ENCODE measurements at places on chromosomes 1 and 21. TPM values are rescaled to one million over a fixed set of nuclear protein-coding genes. Genes with fewer than 3 reads are reported as not detected.

GRCh38 chr21:16330082-16330907 is 600.5 kb downstream of the USP25 start:
- H3K27ac ChIP-seq, result no peak overlapping the region
- no peaks in the 10 kb centered on the region for H3K36me3 ChIP-seq

FCRL5 gene
- total RNA-seq, result not detected

DNA sequence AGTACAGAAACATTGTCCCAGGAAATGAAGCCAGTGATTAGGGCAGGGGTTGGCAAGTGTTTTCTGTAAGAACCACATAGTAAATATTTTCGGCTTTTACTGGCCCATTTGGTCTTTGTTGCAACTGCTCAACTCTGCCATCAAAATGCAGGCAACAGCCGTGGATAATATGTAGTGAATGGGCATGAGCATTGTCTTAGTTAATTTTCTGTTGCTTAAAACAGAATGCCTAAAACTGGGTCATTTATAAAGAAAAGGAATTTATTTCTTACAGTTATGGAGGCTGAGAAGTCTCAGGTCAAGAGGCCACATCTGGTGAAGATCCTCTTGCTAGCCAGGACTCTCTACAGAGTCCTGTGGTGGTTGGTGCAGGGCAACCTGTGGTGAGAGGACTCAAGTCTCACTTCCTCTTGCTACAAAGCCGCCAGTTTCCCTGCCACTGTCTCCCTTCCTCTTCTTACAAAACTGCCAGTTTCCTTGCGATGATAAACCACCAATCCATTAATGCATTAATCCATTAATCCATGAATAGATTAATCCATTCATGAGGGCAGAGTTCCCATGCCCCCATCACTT is 166.4 kb downstream of the PSMG1 start:
- H3K27me3 ChIP-seq, result peaks cover 3% of the 10 kb centered on the region
- no peak overlapping the region for H3K4me3 ChIP-seq
- no peak for DNase-seq
- H3K27ac ChIP-seq, result no peak overlapping the region
- H3K36me3 ChIP-seq, result no peaks in the 10 kb centered on the region

DNA sequence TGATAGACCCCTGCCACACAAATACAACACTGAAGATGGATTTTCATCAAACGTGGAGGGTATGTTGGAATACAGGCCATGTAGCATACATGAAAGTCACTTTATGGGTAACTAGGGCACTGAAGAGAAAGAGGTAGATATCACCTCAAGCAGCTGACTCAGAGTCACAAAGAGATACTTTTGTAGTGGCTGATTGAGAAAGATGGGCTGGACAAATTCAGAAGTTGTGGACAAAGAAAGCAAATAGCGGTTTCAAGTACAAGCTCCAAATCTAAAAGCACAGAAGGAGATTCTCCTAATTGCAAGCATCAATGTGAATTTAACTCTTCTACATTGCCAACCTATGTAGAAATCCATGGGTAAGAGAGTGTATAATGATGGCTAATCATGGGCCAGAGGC is 35.0 kb upstream of the RGS18 start:
- H3K27ac ChIP-seq, result no peak overlapping the region
- H3K27me3 ChIP-seq, result no peaks in the 10 kb centered on the region

- peaks cover 16% of the 10 kb centered on the region for H3K36me3 ChIP-seq
- DNase-seq, result no peak
- peak overlapping the region; percentile 43 for H3K27ac ChIP-seq
- H3K4me3 ChIP-seq, result no peak overlapping the region
Observed at GRCh38 chr1:151455231-151455630, 4.1 kb downstream of the POGZ start.

RGS8 gene
- total RNA-seq, result not detected

- H3K27ac ChIP-seq, result no peak overlapping the region
- H3K27me3 ChIP-seq, result no peaks in the 10 kb centered on the region
- H3K4me3 ChIP-seq, result no peak overlapping the region
Observed at GRCh38 chr21:28614791-28615190, 377.9 kb downstream of the LTN1 start.

- no peak for DNase-seq
- H3K36me3 ChIP-seq, result no peaks in the 10 kb centered on the region
- no peaks in the 10 kb centered on the region for H3K4me1 ChIP-seq
- no peak overlapping the region for H3K27ac ChIP-seq
Observed at GRCh38 chr1:208929575-208929974, 653.9 kb upstream of the CAMK1G start.

- H3K4me1 ChIP-seq, result peaks cover 8% of the 10 kb centered on the region
- H3K27me3 ChIP-seq, result no peaks in the 10 kb centered on the region
- H3K36me3 ChIP-seq, result no peaks in the 10 kb centered on the region
Observed at GRCh38 chr1:16926491-16927073, 4.9 kb downstream of the CROCC start.

Measured in activated CD4-positive, alpha-beta T cell treated with anti-CD3 and anti-CD28 coated beads for 36 hours (primary cell).